Ascending aorta (tissue), 2 donors: ENCODE measurements at places on chromosomes 1 and 21.

DNA sequence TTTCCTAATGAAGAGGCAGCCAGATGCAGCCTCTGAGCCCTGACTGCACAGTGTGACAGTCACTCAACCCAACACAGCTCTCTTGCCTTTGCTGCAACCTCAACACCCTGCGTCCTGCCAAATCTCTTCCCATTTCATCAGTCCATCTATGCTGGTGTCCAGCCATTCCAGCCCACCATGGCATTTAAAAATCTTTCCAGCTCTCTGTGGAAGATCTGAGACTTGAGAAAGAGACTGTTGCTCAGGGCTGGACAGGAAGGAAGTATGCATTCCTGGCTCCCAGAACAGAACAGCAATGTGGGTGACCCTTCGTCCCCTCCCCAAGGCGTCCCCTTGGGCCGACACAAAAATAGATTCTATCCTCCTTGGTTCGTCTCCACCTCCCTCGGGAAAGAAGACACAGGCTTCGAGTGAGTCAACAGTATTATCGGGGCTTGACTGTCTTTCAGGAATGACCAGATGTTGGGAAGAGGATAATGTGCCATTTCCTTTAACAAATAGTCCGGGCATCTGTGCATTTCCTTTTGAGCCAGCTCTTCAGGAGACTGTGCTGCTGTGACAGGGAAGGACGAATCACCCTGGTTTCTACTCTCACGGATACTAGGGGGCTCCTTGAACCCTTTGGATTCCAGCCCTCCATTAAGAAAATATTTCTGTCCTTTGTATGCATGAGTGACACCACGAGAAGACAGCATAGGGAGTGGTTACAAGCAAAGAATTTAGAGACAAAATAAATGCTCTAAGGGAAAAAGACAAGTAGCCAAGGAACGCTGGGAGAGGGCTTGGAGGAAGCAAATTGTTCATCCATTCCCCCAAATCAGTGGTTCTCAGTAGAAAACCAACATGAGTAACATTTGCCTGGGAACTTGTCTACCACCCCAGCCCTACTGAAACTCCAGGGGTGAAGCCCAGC lies 111.4 kb upstream of the CDC42BPA start:
- no peaks in the 10 kb centered on the region for H3K27me3 ChIP-seq
- H3K4me3 ChIP-seq, result no peak overlapping the region
- peaks cover 4% of the 10 kb centered on the region for H3K4me1 ChIP-seq
- peak overlapping the region; percentile 70 for H3K27ac ChIP-seq

DNA sequence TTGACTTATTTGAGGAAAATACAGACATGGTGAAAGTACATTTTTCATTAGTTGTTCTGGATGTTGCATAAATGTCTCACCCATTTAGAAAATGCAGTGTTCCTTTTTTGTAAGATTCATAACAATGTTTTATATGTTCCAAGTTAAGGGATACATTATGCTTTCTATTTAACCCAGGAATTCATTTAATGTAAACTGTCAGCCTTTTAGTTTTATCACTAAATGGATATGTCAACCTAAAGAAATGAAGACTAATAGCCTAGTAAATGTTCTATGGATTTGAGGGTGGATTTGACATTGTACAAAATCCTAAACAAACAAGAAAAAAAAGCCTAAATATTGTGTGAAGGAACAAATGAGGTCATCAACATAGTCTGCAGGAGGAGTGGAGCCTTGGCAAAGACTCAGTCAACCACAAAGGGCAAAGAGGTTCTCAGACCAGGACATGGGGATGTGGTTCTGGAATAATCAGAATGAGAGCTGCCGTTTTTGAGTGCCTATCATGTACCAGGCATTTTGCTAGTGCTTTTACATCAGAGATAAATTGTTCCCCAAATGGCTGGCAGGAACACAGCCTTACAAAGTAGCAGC lies 8.8 kb upstream of the INSL5 start:
- no peaks in the 10 kb centered on the region for H3K27me3 ChIP-seq
- no peak overlapping the region for H3K27ac ChIP-seq
- no peak for DNase-seq
- no peak overlapping the region for H3K4me3 ChIP-seq
- no peaks in the 10 kb centered on the region for H3K4me1 ChIP-seq
- H3K36me3 ChIP-seq, result no peaks in the 10 kb centered on the region

GRCh38 chr1:56838759-56839158 lies 15.8 kb upstream of the C8A start:
- no peaks in the 10 kb centered on the region for H3K27me3 ChIP-seq
- no peaks in the 10 kb centered on the region for H3K4me1 ChIP-seq
- H3K4me3 ChIP-seq, result no peak overlapping the region
- no peak for DNase-seq

DNA sequence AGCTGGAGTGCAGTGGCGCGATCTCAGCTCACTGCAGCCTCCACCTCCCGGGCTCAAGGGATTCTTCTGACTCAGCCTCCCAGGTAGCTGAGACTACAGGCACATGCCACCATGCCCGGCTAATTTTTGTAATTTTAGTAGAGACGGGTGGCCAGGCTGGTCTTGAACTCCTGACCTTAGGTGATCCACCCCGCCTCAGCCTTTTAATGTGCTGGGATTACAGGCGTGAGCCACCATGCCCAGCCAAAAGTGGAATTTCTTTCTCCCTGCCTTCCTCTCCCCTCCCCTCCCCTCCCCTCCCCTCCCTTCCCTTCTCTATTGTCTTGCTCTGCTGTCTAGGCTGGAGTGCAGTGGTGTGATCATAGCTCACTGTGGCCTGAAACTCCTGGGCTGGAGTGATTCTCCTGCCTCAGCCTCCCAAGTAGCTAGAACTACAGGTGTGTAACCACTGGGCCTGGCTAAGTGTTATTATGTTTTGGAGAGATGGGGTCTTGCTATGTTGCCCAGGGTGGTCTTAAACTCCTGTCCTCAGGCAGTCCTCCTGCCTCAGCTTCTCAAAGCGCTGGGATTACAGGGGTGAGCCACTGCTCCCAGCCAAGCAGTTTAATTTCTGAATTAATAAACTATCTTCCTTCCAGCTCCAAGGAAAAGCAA lies 10.0 kb upstream of the MACF1 start:
- peak overlapping the region; percentile 90 for H3K27ac ChIP-seq
- no peaks in the 10 kb centered on the region for H3K27me3 ChIP-seq
- H3K4me1 ChIP-seq, result peaks cover 59% of the 10 kb centered on the region
- DNase-seq, result no peak

DNA sequence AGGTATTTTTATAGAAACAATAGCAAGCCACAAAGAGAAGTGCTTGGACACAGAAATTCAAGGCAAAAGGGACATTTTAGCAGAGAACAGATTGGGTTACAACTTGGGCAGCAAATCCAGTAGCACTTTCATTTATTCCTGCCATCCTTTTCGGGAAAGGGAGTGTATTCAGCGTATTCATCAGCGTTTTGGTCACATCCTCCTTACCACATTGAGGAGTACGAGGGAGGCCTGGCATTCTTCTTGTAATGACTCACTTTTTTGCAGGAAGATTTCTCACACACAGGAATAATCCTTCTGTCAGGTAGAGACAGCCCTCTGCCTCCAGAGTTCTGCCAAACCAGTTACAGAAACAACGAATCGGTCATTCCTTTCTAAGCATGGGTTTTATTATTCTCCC lies 18.1 kb upstream of the FAM78B start:
- no peak for DNase-seq
- H3K36me3 ChIP-seq, result no peaks in the 10 kb centered on the region
- H3K27ac ChIP-seq, result no peak overlapping the region

DNA sequence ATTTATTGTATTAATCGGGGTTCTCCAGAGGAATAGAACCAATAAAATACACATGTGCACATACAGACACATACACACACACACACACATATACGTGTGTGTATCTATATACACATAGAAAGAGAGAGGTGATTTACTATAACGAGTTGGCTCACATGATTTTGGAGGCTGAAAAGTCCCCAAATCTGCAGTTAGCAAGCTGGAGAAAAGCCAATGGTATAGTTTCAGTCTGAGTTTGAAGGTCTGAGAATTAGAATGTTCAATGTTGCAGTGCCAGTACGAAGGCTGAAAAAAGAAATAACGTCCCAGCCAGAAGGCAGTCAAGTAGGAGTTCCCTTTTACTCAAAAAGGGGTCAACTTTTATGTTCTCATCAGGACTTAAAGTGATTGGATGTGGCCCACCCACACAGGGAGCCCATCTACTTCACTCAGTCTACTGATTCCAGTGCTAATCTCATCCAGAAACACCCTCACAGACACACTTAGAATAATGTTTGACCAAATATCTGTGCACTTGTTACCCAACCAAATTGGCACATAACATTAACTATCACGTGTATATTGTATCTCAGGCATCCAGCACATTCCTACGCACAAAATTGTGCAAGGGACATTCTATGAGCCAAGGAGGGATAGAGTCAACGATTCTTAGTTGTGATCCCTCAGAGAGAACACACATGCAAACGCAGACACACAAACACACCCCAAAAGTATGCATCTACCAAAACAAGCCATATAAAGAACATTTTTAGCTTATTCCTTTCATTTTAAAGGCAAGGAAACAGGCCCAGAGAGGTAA lies 195.5 kb upstream of the DUSP10 start:
- H3K4me3 ChIP-seq, result no peak overlapping the region
- H3K27ac ChIP-seq, result no peak overlapping the region
- H3K27me3 ChIP-seq, result no peaks in the 10 kb centered on the region
- no peaks in the 10 kb centered on the region for H3K36me3 ChIP-seq

DNA sequence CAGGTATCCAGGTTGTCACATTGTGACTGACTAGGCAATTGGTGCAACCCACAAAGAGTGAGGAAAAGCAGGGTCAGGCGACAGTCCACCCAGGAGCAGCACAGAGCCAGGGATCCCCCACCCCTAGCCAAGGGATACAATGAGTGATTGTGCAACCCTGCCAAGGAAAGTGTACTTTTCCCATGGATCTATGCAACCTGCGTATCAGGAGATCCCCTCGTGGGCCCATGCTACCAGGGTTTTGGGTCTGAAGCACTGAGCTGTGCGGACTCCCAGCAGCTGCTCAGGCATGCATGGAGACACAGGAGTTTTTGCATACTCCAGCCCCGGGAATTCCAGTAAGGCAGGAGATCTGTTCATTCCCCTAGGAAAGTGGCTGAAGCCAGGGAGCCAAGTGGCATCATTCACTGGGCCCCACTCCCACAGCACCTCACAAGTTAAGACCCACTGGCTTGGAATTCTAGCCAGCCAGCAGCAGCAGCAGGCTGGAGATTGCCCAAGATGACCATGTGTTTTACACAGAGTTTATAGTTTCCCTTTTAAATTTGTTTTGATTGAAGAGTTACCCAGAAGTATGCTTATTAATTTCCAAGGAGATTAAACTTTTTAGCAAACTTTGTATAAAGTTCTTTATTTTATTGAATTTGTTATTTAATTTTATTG lies 136.0 kb downstream of the LTN1 start:
- H3K27me3 ChIP-seq, result no peaks in the 10 kb centered on the region
- H3K4me3 ChIP-seq, result no peak overlapping the region
- DNase-seq, result no peak
- no peaks in the 10 kb centered on the region for H3K36me3 ChIP-seq
- no peak overlapping the region for H3K27ac ChIP-seq

DNA sequence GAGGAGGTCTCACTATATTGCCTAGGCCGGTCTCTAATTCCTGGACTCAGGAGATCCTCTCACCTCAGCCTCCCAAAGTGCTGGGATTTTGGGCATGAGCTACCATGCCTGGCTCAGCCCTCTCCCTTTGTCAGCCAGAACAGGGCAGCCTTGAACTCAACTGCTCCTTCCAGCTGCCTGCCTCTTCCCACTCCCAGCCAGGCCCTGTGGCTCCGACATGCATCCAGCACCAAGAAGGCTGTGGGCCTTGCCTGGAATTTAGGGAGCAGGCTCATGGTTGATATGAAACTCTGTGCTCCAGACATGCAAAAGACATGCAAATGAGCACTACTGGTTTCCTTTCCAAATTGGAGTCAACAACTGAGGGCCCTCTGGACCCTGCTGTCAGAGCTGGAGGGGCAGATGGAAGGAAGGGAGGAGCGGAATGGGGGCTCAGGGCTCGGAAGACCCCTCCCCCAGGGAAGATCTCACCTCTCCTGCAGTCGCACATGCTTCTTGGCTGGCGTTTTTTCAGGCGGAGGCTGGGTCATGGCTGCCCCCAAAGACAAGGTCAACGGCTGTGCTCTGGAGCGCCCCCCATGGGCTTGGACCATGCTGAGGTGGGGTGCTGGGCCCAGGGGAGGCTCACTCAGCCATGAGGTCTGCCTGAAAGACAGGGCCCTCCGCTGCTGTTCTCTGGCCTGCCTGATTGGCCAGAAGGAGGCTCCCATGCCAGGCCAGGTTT lies 1.4 kb downstream of the PTPN7 start:
- no peaks in the 10 kb centered on the region for H3K27me3 ChIP-seq
- H3K36me3 ChIP-seq, result no peaks in the 10 kb centered on the region
- H3K4me3 ChIP-seq, result no peak overlapping the region
- H3K4me1 ChIP-seq, result no peaks in the 10 kb centered on the region
- DNase-seq, result no peak
- no peak overlapping the region for H3K27ac ChIP-seq

DNA sequence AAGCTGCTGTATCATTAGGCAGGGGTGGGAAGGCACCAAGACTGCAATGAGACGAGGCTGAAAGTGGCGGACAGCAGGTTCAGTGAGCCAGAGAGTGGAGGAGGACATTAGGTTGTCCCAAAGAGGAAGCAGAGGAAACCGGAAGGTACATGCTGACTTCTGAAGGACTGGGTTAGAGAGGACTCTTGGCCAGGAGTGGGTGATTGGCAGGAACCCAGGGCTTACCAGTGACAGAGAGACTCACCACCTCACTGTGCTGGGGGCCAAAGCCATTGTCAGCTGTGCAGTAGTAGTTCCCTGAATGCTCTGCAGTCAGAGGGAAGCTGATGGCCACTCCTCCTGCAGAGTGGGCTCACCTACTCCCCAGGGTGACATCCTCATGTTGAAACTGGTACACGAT lies 41.9 kb upstream of the FCRL4 start:
- H3K27ac ChIP-seq, result no peak overlapping the region
- H3K36me3 ChIP-seq, result no peaks in the 10 kb centered on the region
- no peaks in the 10 kb centered on the region for H3K27me3 ChIP-seq
- H3K4me1 ChIP-seq, result no peaks in the 10 kb centered on the region

GRCh38 chr1:111402083-111402482 lies 25.5 kb downstream of the OVGP1 start:
- no peaks in the 10 kb centered on the region for H3K4me1 ChIP-seq
- no peak for DNase-seq
- no peaks in the 10 kb centered on the region for H3K36me3 ChIP-seq
- H3K4me3 ChIP-seq, result no peak overlapping the region

DNA sequence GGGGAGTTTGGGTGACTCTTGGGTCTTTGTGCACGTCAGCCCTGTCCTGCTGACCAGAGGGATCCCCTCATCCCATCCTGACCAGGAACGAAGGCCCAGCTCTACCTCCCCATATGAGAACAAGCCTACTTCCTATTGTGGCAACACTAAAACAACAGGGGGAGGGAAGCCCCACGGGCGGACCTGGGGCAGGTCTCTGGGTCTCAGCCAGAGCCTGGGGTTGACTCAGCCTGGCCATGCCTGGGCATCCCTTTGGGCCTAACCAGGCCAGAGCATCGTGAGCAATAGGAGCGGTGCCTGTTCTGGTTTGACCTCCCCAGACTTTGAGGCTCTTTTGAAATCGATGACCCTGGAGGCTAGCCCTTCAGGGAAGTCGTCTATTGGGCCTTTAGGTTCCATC lies 16.8 kb downstream of the RPS6KA1 start:
- H3K27me3 ChIP-seq, result no peaks in the 10 kb centered on the region
- no peak overlapping the region for H3K27ac ChIP-seq
- no peaks in the 10 kb centered on the region for H3K4me1 ChIP-seq
- DNase-seq, result no peak
- H3K4me3 ChIP-seq, result peak overlapping the region; percentile 46
- H3K36me3 ChIP-seq, result no peaks in the 10 kb centered on the region

- H3K27ac ChIP-seq, result no peak overlapping the region
- H3K4me3 ChIP-seq, result no peak overlapping the region
- H3K27me3 ChIP-seq, result no peaks in the 10 kb centered on the region
Observed at GRCh38 chr1:174775621-174776020, 224.1 kb upstream of the CACYBP start.
